ENCODE measurements at places on chromosomes 11 and 22.

DNA sequence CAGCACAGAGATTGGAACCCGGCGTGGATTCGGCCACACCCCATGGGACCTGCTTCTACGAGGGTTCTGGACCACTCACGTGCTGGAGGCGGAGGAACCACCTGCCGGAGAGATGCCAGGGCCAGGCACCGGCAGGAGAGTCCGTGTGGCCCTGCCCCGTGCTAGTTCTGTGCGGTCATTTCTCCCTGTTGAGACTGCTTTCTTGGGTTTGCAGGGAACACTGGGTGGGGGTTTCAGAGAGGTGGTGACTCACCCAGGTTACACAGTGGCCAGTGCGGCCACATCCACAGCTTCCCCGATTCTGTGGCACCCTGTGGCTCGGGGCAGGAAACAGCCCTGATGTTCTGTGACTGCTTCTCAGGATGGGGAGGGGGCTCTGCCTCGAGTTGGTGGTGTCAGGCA lies 3.6 kb upstream of the PHLDA2 start:
- no peak for DNase-seq

DNA sequence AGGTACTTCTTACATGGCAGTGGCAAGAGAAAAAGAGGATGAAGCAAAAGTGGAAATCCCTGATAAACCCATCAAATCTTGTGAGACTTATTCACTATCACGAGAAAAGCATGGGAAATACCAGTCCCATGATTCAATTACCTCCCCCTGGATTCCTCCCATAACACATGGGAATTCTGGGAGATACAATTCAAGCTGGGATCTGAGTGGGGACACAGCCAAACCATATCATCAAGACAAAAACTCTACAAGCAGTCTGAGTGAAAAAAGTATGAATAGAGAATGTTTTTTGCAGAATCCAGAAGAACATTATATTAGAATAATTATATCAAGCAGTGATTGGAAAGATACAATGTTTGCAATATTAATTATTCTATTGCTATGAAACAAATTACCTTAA lies 893.7 kb downstream of the FAM181B start:
- no peak for DNase-seq

GRCh38 chr11:24932110-24933000 lies 435.5 kb downstream of the LUZP2 start:
- no peak for DNase-seq

DNA sequence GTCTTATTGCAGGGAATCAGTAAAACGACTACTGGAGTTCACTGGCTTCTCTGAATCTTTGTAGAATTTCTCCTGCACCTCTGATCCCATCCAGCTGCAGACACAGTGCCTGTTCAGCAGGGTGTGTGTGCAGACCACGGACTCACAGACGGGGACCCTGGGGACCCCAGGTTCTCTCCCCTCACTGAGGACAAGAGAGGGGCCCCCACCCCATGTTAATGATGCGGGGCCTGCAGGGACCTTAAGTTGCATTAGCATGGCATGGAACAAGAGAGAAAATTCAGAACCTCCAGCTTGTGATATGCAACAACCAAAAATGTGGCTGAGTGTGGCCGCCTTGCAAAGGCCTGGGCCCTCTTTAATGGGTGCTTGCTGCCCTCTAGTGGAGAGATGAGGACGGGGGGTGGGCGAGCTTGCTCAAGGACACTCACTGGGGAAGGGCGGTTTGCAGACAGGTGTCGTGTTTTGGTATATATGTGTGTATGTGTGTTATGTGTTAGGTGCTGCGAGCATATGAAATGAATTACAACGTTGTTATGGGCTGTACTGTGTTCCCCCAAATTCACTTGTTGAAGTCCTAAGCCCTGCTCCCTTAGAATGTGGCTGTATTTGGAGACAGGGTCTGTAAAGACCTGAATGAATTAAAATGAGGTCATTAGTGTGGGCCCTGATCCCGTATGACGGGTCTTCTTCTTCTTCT lies 84.4 kb upstream of the SEPTIN5 start:
- DNase-seq: peak; percentile 86

DNA sequence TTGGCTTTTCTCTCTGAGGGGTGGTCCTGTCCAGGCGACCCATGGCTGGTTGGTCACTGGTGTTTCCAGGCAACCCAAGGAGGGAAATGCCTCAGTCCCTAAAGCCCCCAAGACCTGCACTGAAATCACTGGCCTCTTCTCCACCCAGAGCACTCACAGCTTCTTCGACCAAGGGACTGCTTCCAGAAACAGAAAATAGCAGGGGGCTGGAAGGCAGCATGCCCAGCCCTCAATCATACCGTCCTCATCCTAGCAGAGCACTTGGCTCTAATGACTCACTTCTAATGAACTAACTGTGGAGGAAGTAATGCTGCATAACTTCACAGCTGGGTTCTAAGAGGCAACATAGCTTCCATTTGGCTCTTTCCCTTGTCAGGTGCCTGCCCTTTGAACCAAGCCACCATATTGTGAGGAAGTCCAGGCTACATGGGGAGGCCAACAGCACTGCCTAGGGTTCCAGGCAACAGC lies 27.6 kb downstream of the DKK3 start:
- DNase-seq: no peak

DNA sequence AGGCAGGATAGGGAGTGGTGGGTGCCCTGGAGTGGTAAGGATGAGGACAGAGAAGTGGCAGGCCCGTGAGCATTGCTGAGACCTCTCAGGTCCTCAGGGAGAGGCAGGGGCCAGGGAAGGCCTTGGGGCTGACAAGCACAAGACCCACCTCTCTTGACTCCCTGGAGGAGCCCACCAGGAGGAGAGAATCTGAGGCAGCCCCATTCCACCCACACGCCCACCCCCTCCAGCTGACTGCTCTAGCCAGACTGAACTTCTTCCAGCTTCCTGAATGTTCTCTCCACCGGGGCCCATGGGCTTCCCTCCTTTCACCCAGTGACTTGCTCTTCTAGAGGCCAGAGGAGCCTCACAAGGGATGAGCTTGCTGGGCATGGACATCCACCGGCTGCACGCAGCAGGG lies 1403.0 kb downstream of the BRD1 start:
- no peak for DNase-seq

DNA sequence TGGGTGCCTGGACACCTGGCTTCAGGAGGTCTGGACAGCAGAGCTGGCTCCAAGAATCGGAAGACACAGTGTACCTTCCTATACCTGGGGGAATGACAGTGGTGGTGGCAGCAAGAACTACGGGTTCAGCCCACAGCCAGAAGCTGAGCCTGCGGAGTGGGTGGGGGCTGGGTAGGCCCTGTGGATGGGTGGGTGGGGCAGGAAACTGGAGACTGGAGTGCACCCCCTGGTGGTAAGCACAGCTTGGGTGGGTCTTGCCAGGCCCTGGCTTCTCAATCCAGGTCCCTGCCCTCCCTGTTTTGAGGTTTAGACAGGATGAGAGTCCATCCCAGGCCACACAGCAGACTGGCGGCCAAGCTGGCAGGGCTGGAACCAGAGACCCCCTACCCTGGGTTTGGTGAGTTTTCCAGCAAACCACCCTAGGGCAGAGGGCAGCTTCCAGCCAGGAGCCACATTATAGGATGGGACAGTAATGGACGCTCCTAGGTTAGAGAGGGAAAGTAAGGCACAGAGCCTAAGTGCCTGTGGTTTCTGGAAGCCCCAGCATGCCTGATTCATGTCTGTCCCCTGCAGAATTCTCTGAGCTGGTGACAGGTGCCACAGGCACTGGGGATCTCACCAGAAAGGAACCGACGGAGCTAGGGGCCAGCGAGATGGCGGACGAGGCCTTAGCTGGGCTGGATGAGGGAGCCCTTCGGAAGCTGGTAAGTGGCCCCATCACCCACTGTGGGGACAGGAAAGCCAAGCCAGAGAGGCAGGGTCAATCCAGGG lies 1.7 kb downstream of the SMTN start:
- DNase-seq: peak; percentile 45

GRCh38 chr11:26949846-26950245 lies 44.1 kb upstream of the FIBIN start:
- DNase-seq: no peak

DNA sequence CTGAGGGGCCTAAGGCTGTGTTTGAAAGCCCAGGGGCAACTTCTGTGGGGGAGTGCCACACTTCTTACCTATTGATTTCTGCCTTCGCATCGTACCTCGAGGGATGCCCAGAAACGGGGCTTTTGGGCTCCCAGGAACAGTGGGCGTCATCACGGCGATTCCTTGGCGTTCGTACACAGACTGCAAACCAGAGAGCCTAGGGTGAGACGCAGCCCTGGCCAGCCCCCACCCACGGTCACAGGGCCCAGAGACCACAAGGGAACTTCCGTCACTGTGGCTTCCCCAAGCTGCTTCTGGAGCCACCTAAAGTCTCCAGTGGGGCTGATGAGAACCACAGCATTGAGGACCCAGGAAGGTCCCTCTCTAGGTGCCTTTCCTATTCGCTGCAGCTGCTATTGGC lies 91.9 kb downstream of the CTTN start:
- no peak for DNase-seq

GRCh38 chr11:8907116-8907515 lies 3.9 kb upstream of the AKIP1 start:
- no peak for DNase-seq

GRCh38 chr11:93474123-93474522 lies 69.1 kb downstream of the SMCO4 start:
- no peak for DNase-seq

DNA sequence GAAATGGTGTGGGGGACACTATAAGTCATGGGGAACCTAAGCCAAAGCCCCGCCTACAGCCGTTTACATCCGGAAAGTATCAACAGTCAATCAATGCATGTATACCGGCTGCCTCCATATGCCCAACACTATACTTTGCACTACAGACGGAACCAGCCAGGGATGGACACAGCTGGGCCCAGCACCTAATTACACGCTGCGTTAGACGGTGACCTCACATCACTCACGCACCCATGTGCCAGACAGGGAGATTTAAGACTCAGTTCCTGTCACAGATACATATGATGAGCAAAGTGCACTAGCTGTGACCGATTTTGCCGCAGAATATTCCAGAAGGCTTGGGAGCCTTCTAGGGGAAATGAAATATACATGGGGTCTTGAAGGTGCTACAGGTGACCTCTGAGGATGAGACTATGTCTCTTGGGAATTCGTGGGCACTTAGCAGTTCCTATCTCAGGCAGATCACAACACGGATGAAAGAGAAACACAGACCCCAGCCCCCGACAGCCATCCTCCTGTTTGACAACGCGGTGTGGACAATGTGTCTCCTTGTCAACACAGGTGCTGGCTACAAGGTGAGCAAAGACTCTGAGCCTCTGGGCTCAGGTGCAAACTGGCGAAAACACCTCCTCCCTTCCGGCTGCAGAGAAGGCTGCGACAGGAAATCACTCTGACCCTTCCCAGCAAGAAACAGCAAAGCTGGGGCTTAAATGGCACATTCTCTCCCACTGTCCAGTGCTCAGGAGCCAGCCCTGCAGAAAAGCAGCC lies 8.0 kb downstream of the AHNAK start:
- no peak for DNase-seq

GRCh38 chr11:123742031-123742723 lies 717 bp upstream of the ZNF202 start:
- no peak for DNase-seq

- DNase-seq: no peak
Measured at GRCh38 chr11:106309070-106309684, 231.7 kb downstream of the AASDHPPT start.

- no peak for DNase-seq
Measured at GRCh38 chr11:17525570-17525969, 18.6 kb downstream of the USH1C start.

DNA sequence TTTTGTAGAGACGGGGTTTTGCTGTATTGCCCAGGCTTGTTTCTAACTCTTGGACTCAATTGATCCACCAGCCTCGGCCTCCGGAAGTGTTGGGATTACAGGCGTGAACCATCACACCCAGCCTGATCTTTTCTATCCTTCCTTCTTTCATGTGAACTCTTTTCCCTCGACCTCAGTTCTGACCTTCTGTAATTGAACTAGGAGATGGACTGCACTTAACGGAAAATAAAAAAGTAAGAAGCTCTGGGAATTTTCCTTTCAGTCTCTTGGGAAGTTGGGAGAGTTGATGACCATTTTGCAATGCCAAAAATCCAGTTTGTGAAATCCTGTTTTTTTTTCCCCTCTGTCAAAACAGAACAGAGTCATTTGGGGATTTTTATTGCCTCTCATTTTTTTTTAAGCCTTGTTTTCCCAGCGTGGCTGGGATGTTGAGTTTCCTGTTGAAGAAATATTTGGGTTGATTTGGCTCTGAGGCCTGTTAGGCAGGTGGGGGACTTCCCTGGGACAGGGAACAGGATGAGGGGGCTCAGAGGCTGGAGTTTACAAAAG lies 26.9 kb upstream of the CYB5R3 start:
- no peak for DNase-seq

DNA sequence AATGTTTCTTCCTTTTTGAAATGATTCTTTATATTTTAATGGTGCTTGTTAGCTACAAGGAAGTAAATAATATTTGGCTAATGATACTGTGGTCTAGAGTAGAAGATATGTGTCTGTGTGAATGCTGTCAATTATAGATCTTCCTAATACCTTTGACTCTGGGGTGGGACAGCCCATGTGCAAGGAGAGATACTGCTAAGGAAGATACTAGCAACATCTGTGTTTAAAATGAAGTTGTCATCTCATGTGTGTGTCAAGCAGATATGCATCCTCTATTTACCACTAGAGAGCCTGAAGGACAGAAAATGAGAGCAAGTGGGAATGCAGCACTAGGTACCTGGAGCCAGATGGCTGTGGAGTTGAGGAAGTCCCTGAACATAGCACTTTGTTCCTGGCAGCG lies 34.1 kb downstream of the PPME1 start:
- no peak for DNase-seq

- DNase-seq: no peak
Measured at GRCh38 chr11:22508665-22509064, 117.0 kb downstream of the FANCF start.

DNA sequence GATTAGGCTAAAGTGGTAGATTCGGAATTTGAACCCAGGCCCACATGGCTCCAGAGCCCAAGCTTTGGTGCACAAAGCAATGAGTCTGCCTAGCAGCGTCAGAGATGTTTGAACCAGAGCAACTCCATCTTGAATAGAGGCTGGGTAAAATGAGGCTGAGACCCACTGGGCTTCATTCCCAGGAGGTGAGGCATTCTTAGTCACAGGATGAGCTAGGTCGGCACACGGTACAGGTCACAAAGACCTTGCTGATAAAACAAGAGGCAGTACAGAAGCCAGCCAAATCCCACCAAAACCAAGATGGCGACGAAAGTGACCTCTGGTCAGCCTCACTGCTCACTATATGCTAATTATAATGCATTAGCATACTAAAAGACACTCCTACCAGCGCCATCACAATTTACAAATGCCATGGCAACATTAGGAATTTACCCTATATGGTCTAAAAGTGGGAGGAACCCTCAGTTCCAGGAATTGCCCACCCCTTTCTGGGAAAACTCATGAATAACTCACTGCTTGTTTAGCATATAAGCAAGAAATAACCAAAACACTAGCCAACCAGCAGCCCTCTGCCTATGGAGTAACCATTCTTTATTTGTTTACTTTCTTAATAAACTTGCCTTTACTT lies 40.3 kb upstream of the DAGLA start:
- DNase-seq: no peak

DNA sequence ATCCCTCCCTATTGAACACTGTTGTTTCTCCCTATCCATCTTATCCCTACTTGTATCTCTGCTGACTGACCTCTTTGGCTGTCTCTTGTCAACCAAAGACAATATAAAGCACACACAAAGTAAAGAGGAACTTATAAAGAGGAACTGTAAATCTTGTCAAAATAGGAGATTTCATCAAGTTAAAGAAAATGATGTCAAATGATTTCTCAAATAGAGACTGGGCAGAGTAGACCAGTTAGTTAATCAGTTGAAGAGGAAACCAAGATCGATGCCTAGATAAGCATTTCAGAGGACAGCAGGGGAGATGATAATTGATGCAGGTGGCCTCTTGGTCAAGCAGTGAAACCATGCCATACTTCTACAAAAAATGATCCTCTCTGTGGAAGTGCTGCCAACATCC lies 22.7 kb downstream of the KCNQ1OT1 start:
- no peak for DNase-seq

Data from activated CD4-positive, alpha-beta T cell treated with anti-CD3 and anti-CD28 coated beads, Interleukin-2, amount 50 U/mL, for 1 hour (primary cell).